H9 (cell line): ENCODE measurements at places on chromosomes 16 and 17. TPM values are rescaled to one million over a fixed set of nuclear protein-coding genes. Genes with fewer than 3 reads are reported as not detected.

- DNase-seq = peak; percentile 79
These were observed 14.3 kb downstream of the KPNB1 start for GRCh38 chr17:47663912-47664623.

DNA sequence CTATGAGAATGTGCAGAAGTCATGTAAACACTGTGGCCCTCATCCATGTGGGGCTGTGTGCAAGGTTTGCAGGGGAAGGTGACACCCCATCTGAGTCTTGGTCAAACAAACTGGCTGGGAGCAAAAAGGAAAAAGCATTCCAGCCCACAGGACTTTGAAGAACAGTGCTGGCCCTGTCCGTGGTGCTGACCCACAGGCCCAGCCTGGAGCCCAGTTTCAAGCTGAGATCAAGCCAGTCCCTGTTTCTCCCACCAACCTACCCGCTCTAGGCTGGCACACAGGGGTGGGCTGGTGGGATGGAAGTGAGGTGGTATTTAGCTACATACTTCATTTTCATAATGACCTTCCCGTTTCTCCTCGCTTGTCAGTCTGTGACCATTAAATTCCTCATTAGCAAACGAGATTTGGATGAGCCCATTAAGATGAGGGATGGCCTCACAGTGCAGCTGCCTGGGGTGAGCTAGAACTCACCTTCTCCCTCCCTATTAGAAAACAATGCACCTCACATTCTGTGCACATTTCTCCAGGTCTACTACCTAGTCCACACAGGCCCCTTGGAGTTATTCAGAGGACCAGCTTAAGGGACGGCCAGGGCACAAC, 12.6 kb upstream of the RPL38 start:
- DNase-seq = peak; percentile 71

Gene FBXL16
- 9.6 and 10.7 TPM in 2 replicates for total RNA-seq

GRCh38 chr17:62076864-62077788, 12.0 kb upstream of the MED13 start:
- DNase-seq = no peak

DNA sequence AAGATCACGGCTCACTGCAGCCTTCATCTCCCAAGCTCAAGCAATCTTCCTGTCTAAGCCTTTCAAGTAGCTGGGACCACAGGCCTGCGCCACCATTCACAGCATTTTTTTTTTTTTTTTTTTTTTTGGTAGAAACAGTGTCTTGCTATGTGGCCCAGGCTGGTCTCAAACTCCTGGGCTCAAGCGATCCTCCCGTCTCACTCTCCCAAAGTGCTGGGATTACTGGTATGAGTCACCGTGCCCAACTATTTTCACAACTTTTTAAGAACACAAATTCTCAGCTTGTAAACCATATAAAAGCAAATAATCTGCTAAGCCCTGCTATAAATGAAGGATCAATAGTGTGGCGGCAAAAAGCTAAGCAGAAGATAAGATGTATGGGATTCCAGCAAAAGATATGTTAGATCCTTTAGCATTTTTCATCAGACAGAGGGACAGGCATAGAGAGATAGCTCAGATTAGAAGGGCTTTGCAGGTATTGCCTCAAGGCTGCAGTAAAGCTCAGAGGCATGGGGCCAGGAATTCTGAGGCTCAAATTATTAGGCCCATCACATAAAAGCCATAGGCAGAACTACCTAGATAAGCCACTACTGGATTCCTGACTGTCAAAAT, 55.1 kb downstream of the EMP2 start:
- DNase-seq = no peak

- DNase-seq = no peak
These were observed 33.1 kb downstream of the NECAB2 start for GRCh38 chr16:84000989-84001642.

Gene CMTM2
- total RNA-seq = not detected in 2 replicates

Gene TP53TG3F
- not detected in 2 replicates for total RNA-seq
